ENCODE measurements at places on chromosomes 1 and 21. TPM values are rescaled to one million over a fixed set of nuclear protein-coding genes. Genes with fewer than 3 reads are reported as not detected.

- DNase-seq: no peak
Observed at GRCh38 chr1:2463396-2463795, 12.7 kb upstream of the PLCH2 start.

- no peak for DNase-seq
Observed at GRCh38 chr1:6212193-6212959, 6.5 kb downstream of the RNF207 start.

- DNase-seq: no peak
Observed at GRCh38 chr1:93769777-93770176, 88.1 kb upstream of the BCAR3 start.

DNA sequence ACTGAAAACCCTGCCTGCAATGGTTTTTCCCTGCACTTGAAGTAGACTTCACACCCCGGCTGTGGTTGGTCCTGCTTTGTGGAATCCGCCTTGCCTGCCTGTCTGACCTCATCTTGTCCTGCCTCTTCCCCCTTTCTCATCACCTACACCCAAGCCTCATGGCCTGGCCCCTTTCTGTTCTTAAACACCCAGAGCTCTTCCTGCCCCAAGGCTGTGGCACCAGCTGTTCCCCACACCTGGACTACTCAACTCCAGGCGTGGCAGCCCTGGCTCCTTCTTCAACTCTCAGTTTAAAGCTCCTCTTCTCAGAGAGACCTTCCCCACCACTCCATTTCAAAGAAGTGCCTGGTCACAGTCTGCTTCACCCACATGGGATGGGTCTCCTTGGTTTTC lies 27.0 kb downstream of the KIAA1614 start:
- DNase-seq: no peak

- DNase-seq: no peak
Observed at GRCh38 chr1:226091461-226091860, 28.9 kb downstream of the H3-3A start.

GRCh38 chr1:49333906-49334305 lies 557.2 kb upstream of the BEND5 start:
- DNase-seq: no peak

DNA sequence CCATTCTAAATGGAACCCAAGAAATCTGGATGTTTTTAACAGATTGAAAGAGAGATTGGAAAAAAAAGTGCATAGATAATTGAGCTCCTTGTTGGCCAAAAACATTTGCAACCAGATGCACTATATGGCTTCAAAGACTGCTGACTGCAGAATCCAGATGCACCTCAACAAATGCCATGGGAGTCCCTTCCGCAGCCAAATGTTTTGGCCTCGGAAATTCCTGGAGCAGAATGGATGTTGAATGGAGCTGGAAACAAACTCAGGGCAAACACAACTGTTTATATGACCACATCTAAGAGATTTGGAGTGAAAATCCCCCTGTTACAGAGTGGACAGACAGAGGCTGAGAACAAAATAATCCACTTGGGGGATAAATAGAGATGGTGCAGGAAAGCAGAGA lies 285.0 kb upstream of the NFIA start:
- no peak for DNase-seq

GRCh38 chr1:177011508-177011907 lies 153.0 kb downstream of the ASTN1 start:
- DNase-seq: no peak

DNA sequence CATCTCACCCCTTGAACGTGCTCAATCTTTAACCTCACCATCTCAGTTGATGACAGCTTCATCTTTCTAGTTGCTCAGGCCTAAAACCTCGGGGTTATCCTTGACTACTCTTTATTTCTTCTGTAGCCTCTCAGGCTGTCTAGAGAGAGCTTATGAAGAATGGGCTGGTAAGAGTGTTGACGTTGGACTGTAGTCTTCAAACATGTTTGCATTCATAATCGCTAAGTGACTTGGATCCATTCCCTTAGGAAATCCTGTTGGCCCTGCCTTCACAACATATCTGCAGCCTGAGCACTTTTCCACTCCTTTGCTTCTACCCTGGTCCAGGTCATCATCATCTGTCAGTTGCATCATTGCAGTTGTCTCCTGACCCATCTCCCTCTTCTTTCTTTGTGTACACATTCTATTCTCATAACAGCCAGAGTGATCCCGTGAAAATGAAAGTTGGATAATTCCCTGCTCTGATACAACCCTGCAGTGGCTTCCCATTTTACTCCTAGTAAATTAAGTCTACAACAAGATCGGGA lies 10.5 kb downstream of the UCK2 start:
- no peak for DNase-seq

The TTC39A gene
- 20.3 TPM for total RNA-seq

DNA sequence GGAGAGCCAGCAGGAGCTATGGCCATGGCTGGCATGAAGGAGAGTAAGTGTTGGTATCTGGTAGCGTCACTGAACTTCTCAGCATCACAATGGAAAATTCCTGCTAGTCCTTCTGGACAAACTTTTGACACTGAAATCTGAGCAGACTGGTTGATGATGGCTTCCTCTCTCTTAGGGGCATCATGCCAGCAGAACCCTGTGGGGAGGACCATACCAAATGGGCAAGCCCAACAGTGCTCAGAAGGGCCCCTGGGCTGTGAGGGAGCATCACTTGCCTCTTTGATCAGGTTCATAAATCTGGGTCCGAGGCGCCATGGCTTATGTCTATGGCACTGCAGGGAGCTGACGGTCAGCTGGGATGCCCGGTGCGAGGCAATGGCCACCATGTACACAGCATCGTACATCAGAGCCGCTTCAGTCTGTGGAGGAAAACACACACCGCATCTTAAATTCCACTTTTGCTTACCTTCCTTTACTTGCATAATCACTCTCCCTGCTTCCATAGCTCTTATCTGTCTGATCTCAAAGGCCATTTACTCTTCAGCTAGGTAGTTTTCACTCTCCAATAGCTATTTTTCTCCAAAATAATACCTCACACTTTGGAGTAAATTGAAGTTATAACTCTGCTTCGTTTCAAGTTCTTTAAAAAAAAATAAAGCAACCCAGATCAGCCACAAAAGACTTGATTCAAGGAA lies 297.1 kb downstream of the GRIK1 start:
- no peak for DNase-seq

DNA sequence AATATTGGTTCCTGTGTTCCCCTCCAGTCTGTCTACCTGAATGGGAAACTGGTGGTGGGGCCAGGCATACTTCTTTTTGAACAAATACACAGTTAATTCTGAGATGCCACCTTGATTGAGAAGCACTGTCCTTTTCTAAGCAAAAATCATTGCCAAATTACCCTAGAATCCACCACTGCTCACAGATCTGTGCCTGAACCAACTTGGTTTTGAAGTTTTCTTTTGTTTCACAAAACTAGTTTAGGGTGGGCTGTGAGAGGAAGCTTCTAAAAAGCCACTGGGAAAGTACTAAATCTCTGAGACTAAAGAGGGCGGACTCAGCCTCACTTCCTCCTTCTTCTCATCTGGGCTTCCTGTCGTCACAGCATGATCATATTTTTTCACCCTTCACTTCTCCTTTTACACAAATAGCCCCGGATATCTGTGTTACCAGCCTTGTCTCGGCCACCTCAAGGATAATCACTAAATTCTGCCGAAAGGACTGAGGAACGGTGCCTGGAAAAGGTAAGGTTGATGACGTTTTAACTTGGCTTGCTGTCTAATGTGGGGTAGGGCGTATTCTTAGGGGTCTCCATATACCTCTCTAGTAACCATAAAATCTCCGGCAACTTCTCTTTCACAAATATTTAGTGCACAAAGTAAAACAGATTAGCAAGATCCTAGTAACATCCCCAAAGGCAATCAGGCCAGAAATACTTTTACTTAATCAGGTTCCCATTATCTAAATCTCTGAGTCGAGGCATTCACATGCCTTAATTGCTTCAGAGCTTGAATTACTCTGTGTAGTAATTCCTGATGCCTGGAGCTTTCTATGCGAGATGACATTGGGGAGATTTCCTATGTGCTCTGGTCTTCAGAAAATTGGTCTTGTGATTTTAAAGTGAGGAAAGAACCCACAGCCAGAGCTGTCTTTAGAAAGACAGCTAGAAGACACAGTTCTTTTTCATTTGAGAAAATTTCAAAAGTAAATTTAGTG lies at the start of gene CD53:
Gene CD53, plus strand, starts transcription at position 404 of the 976 bp plus-strand sequence. CDS start 18,261 bp downstream, outside the sequence.
- no peak for DNase-seq

- no peak for DNase-seq
Observed at GRCh38 chr1:153957744-153958110, 685 bp downstream of the CRTC2 start.

The CELA2B gene
- not detected for total RNA-seq

GRCh38 chr1:241012708-241013340 lies 344.2 kb downstream of the RGS7 start:
- no peak for DNase-seq

DNA sequence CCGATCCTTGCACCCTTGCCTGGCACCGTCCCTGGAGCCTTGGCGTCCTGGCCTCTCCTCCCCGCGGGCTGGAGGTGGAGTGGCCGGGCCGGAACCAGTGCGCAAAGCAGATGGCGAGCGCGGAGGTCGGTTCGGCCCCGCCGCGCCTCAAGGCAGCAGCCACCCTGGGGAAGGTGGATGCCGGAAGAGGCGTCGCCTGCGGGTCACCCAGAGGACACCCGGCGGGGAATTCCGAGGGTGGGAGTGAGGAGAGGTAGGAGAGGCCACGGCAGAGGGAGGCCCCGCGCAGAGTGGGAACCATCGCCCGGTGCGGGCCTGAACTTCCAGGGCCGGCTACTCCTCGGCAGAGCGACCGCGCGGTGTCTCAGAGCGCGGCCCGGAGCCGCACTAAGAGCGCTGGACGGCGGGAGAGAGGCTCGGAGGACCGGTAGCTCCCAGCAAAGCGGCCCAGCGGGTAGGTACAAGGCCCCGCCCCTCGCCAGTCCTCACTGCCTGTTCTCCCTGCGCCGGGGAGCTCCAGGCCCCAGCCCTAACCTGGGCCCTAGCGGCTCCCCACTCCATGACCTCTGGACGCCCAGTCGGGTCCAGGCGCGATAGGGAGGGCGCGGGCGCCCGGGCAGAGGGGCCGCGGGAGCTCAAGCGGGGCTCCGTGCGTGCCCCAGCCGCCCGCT lies at the start of gene RNF207:
Gene RNF207, plus strand, starts transcription at position 271 of the 671 bp plus-strand sequence. CDS start 417 bp downstream, outside the sequence.
- DNase-seq: peak; percentile 83

DNA sequence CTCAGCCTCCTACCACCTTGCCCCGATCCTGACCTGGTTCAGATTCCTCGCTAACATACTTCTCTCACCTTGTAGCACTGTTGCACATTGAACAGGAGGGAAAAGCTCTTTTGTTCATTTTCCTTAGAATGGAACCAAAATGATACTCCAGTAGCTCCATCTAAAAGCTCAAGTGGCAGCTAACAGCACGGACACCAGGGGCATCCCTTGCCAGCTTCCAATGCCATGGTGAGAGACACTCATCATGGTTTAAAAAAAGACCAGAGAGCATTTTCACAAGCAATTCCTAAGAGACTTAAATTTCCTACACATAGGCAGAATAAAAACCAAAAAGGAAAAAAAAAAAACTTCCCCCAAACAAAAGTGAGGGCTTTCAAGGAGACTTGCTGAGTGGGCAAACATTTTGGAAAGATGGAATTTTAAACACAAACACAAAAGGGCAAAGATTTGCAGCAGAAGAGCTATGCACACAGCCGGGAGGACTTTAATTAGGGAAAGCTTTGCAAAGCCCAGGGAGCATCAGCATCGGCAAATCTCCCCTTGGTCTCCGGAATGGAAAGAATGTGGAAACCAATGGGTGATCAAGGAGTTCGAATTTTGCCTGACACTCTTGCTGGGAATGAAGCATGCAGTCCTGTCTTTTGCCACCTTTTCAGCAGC lies 84.3 kb downstream of the CAPZB start:
- DNase-seq: no peak

DNA sequence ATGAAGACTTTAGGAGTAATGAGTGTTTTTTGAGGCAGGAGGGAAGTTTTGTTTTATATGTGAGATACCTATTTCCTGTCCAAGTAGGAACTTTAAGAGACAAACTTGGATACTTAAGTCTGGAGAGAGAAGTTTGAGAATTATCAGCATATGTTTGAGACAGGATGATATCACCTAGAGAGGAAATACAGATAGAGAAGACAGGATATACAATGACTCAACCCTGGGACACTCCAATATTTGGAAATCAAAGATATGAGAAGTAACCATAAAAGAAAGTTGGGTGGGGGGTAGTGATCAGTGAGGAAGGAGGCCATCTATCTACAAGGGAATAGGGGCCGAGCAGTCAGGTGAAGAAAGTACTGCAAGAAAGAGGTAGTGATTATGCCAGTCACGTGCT lies 6.5 kb downstream of the LCE7A start:
- no peak for DNase-seq

The CR1 gene
- 4.1 TPM for total RNA-seq

DNA sequence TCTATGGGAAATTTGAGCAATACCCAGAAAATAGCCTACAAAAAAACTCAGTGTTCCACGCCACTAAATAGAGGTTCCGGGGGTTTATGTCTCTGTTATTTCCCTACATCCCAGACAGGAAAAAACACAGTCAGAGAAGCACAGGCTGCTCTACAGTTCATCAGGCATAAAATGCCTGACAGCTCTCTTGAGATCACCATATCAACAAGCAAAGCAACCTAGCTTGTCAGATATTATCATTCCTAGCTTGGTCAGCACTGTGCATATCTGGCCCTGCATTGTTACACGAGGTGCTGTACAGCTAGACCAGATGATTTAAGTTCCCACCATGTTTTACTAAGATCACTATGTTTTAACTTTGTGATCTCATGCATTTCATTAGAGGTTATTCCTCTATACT lies 172.6 kb downstream of the PTPRC start:
- no peak for DNase-seq

DNA sequence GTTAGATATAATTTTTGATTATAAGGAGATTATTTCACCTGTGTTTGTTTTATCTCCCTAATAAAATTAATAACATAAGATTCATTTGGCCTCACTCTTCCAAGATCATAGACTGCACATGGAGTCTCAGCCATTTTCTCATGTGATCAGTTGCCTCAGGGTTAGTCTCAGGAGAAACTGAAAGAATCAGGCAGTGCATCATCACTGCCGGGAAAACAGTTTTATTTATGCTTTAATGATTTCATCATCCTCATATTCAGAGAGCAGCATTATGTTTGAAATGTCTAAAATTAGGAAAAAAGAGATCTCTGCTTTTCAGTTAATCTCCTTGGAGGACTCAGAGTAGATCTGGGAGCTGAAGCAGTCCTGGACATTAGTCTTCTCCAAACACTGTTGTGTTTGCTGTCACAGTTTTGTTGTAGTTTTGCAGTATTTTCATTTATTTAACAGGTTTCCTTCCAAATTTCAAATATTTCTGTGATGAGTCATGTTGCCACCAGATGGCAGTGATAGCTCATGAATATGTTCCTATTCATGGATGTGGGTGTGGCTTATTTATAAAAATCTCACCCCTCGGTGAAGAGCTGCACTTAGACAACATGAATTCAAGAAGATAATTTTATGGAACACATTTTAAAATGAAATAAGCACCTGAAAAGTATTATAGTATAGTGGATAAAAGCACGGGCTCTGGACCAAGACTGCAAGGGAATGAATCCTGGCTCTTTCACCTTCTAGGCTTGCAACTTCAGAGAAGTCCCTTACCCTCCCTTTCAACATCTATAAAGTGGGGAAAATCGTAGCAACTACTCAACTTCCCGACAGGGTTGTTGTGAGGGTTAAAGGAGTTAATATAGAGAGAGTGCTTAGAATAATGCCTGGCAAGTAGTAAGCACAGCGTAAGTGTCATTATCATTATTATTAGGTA lies 31.2 kb downstream of the CHD1L start:
- no peak for DNase-seq

The AMPD1 gene
- 0.30 TPM for total RNA-seq

The OR2T11 gene
- not detected for total RNA-seq

All from cardiac septum (tissue), 1 donor.